ENCODE measurements at places on chromosomes 12 and 14.

DNA sequence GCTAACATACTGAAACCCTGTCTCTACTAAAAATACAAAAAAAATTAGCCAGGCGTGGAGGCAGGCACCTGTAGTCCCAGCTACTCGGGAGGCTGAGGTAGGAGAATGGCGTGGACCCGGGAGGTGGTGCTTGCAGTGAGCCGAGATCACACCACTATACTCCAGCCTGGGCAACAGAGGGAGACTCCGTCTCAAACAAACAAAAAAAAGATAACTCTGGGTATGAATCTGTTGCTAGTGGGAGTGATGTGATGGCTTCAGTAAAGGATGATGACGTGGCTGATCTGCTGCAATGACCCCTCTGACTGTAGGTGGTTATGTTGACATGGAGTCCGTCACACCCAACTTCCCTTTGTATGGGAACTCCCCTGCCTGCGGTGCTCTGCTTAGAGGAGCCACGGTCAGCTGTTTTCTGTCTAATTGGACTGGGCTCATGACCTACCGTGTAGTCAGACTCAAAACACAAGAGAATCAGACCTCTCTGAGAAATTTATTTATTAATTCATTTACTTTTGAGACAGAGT lies 59.1 kb upstream of the MED13L start:
- DNase-seq, result no peak

- no peak for DNase-seq
Observed at GRCh38 chr12:65787056-65787865, 37.0 kb upstream of the HMGA2 start.

DNA sequence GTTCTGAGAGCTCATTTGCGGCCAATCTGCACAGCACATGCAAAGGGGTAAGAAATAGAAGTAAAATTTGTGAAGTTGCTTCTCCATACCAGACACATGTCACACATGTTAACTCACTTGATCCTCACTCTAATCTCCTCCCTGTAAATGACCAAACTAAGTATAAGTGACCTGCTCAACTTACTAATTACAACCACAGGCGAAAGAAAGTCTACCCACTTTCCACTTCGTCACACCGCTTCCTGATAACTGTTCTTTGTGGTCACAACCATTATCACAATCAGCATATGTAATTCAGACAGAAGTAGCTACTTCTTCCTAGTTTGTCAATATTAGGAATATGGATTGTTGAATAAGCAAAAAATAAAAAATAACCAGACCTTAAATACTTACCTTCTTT lies 293.7 kb upstream of the CLEC14A start:
- no peak for DNase-seq

DNA sequence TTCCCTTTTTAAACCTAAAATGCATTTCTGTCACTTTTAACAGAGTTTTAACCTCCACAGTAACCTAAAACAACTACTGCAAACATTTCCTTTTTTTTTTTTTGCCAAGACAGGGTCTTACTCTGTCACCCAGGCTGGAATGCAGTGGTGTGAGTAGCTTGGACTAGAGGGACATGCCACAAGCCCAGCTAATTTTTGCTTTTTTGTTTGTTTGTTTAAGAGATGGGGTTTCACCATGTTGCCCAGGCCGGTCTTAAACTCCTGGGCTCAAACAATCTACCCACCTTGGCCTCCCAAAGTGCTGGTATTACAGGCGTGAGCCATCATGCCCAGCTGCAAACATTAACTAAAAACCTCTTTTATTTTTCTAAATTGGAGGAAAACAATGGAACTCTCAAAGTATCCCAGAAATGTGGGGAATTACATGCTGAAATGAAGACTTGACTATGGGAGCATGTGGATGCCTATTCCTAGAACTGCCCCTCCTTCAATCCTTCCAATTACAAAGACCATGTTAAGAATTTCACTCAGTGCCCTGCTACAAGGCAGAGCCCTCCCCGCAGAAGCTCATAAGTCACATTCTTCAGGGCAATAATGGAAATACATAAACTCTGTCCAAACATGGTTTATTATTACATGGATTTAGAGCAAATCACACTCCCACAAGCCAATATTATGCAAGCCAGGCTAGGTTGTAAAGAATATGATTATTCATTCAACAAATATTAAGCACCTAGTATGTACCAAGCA lies 66.9 kb downstream of the C12orf56 start:
- DNase-seq, result no peak

DNA sequence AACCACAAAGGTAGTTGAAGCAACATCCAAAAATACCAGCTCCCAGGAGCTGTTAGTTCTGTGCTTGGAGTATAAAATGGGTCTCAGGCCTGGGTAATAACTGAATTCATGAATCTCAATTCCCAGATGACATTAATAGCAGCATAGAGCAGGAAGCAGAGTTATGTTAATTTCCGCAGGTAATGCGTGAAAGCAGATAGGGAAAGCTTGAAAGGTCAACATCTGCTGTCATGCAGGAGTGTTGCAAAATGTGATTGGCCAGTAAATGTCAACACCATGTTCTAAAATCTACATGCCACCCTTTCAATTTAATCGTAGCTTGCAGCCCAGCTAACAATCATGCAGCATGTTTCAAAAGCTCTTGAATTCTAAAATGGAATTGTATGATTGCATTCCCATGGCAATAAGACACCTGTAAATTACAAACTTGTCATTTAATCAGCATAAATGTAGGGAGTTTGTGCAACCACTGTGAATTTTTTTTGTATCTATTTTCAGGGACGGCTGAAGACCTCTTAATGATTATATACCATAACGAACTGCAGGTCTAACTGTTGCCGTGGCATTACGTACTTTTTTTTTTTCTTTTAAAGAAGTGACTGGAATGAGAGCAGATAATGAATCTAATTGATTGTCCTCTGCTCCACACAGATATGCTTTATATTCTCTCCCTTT lies 635.8 kb upstream of the FOXG1 start:
- no peak for DNase-seq

- no peak for DNase-seq
Observed at GRCh38 chr14:97655169-97655948, 858.2 kb downstream of the VRK1 start.

DNA sequence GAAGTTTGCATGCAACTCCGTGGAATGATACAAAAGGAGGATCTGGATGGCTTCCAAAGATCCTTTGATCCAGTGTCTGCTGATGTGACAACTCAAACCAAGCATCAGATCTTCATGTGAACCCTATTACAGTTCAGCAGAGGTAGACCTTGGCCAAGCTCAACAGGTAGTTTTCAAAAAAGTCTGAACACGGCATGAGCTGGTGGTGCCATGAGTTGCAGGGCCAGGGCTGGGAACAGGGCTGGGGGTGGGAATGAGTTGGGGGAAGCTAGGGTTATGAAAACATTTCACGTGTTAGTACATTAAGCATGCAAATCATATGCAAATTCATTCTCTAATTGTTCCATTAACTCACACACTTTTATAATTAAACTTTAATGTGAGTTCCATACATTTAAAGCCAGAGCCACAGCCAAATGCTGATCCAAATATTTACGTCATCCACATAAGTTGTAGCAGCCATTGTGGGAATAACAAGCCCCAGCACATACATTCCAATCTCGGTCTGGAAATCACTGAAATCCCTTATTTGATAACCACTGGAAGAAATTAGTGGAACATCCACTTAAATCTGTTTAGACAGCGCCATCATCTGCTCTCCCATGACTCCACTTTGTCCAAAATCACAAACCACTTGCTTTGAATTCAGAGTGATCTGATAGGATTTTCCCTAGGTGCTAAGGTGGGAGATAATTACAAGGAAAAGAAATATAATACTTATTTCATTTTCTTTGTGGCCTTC lies 158.5 kb downstream of the APAF1 start:
- DNase-seq, result no peak

- no peak for DNase-seq
Observed at GRCh38 chr12:117494833-117495655, 133.6 kb upstream of the NOS1 start.

GRCh38 chr14:63459738-63460137 lies 83.4 kb downstream of the PPP2R5E start:
- no peak for DNase-seq

DNA sequence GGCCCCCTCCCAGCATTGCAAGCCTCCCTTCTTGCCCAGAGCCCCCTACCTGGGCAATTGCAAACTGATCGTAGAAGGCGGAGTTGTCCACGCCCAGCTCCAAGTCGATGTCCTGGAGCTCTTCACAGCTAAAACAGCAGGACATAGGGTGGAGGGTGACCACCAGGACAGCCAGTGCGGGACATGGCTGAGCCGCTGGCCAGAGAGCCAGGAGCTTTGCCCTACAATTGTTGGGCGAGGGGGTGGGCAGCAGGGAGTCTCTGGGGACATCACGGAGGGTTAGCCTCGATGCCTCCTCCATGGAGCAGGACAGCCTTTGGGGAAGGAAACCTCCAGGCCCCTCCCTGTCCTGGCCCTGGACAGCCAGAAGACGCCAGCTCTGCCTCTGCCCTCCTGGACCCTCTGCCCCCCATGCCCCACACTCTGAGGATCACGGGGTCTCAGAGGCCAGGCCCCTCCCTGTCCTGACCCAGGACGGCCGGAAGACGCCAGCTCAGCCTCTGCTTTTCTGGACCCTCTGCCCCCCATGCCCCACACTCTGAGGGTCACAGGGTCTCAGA lies 9.4 kb downstream of the TMEM179 start:
- DNase-seq, result no peak

- DNase-seq, result no peak
Observed at GRCh38 chr14:64812412-64812811, 67.3 kb downstream of the SPTB start.

GRCh38 chr12:53200458-53201176 lies 6.4 kb downstream of the ITGB7 start:
- DNase-seq, result no peak

- no peak for DNase-seq
Observed at GRCh38 chr12:98144953-98145352, 370.4 kb upstream of the TMPO start.

DNA sequence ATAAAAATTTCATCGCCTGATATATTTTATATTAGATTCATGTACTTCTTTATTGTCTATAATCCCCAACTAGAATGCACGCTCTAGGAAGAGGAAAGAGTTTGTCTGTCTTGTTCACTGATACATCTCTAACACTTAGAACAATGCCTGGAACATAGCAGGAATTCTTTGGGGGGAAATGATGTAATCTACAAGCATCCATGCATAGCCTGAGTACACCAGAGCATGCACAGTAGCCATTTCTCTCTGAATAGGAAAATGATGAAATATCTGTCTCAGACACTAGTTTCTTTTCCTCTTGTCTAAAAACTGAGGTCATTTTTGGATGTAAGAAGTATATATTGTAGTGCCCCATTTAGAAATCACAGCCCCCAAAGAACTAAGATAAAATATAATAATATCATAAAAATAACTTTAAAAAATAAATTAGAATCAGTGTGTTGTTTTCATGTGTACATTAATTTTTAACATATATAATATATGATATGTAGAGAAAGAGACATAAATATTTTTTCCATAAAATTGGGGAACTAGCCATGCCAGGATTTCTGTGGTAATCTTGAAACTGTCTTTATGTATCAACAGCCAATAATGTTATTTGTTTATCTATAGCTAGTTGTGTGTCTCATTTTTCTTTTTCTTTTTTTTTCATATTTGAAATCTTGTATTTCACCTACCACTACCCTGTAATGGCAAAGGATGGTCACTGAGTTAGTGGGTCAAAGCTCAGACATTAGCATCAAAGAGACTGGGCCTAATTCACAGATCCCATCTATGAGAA lies 155.6 kb upstream of the TMCC3 start:
- no peak for DNase-seq

DNA sequence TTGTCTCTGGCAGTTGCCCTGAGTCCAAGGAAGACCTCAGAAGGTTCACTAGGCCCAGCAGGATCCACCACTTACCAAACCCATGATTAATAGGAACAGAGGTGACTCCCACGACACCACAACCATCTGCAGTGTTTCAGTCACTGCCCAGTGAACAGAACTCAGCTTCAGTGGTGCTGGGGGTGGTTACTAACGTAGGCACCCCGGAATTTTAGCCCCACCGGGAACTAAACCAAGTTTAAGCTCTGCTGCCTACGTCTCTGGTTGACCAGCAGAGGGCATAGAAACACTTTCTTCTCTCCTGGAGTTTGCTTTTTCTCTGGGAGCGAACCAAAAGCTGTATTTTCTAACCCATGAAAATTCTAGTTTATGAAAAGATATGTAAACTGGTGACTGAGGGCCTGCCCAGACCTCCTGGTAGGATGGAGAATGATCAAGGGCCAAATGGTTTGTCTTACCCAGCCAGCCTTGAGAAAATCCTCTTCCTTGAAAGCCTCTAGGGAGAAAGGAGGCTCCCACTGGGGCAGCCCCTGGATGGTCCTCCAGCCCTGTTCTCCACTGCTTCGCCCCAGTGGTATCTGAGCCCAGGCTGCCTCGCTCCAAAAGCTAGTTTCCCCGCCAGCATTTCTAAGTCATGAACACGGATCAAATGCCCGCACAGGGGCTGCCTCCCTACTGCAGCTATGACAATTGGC lies 379.8 kb downstream of the DPF3 start:
- no peak for DNase-seq

DNA sequence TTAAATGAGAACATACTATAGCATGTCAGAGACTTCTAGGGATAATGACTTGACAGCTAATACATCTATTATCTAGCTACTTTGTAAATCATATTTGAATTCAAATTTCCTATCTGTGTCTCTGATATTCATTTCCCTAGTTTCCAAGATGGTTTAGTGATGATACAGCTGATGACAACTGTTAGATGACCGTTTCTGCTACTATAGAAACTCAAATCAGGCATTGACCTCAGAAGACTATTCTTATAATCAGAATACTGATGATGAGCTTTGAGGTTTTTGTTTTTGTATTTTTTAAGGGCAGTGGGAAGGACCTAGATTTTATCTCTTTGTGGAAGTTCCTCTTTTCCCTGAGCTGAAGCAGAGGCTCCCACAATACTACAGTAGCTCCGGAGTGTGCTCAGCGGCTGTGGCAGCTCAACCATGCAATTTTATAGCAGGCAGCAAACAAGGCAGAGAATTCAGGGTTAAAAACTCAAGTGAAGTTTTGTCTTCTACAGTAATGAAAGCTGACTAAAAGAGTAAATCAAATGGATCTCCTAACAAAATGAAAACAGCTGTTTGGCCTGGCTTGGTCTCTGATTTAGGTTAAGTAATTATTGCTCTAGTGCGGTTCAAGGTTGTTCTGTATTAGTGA lies 145.1 kb downstream of the SLC25A21 start:
- DNase-seq, result no peak

GRCh38 chr14:26595926-26596542 lies 1.8 kb downstream of the NOVA1 start:
- no peak for DNase-seq

GRCh38 chr12:107356266-107356936 lies 263.1 kb upstream of the CRY1 start:
- DNase-seq, result no peak

DNA sequence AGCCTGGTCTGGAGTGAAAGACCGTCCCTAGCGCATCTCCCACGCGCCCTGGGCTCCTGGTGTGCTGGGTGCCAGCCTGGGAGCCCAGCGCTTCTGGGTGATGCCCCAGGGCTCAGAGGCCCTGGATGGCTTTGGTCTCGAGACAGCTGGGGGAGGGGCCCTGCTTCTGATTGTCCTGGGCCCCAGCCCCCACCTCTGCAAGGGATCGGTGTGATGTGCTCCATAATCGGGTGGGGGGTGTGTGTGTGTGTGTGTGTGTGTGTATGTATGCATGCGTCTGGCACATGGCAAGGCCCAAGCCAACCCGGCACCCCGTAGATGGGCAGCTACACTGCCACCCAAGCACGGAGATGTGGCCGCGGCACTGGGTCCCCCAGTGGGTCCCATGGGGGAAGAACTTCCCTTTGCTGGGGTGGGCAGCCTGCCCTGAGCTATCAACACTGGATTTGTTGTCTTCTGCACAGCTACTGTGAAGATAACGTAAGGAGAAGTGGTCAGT lies 3.1 kb downstream of the ZBTB42 start:
- DNase-seq, result no peak
